Stromal cell of bone marrow (primary cell): ENCODE measurements at places on chromosomes 12 and 14.
A peak's percentile ranks its signal among the peaks of the same experiment; 100 is the strongest.

DNA sequence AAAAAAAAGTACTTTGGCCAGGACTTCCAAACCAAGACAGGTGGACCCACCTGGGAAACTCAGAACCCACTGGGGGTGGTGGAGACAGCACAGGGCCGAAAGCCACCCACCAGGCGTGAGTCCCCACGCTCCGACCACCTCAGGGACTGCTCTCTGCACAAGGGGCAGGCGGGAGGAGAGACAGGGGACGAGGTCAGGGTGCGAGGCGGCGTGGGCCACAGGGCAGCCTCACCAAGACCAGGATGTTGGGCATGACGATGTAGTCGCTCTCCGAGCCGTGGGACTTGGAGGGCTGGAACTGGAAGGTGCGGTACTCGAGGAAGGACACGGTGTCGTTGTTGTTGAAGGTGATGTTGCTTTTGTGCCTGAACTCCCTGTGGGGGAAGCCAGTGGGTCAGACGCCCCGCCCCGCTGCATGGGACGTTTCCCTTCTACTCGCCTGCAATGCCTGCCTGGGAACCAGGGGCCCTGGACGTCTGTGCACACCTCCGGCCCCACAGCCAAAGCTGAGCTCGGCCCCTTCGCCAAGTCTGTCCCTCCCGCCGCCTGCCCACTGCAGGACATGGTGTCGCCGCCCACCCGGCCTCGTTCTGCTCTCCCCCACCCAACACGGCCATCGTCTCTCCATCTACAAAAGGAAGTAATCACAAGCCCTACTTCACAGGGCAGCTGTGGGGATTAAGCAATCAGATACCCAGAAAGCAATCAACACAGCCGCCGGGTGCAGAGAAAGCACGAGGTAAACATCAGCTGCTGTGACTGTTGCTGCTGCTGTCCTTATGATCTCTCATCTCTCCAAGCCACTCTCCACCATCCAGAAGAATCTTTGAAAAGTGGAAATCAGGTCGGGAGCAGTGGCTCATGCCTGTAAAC, 48.7 kb downstream of the SCARB1 start:
- no peak for DNase-seq

GRCh38 chr12:3217683-3218079, 140.5 kb downstream of the TSPAN9 start:
- DNase-seq, result no peak

GRCh38 chr12:90833228-90833627, 121.7 kb downstream of the CCER1 start:
- DNase-seq, result no peak

GRCh38 chr12:47356129-47356700, 276.5 kb upstream of the AMIGO2 start:
- no peak for DNase-seq

DNA sequence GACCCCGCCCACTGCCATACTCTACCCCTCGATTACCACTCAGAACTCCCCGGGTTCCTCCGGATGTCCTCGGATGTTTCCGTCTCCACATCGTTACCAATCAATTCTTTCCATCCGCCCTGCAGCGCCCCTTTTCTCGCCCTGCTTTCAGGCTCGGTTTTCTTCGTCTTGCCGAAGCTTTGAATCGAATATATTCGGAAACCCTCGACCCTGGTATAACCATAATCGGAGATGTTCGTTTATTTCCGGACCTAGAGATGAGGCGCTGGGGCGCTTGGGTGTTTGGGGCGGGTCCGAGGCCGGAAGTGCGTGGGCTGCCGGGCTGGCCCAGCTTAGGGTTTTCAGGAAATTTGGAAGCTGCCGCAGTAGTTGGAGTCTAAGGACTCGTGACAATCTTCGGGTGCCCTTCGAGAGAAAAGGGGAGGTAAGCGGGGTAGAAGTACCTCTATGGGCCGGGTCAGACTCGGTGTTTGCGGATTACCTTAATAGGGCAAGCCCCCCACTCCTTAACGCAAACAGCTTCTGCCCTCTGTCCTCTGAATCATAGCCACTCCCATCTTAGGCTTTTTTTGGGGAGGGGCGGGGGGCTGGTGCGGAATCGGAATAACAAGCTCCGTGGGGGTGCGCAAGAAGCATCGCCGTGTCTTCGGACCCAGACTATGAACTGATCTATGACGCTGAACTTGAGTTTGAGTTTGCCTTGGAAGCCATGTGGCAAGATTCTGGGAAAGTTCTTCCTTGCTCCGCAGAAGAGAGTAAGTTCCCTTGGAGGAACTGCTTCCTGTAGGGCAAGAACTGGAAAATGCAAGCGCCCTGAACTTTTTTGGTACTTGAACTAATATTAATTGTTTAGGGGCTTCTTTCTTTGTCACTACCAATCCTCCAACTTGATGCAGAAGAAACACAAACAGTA, at the start of gene C14orf119:
Gene C14orf119, plus strand, starts transcription at position 310 of the 913 bp plus-strand sequence. CDS start 2,154 bp downstream, outside the sequence.
- DNase-seq, result peak; percentile 99

- DNase-seq, result no peak
These were observed 152.2 kb upstream of the LMNTD1 start for GRCh38 chr12:25705261-25705660.

DNA sequence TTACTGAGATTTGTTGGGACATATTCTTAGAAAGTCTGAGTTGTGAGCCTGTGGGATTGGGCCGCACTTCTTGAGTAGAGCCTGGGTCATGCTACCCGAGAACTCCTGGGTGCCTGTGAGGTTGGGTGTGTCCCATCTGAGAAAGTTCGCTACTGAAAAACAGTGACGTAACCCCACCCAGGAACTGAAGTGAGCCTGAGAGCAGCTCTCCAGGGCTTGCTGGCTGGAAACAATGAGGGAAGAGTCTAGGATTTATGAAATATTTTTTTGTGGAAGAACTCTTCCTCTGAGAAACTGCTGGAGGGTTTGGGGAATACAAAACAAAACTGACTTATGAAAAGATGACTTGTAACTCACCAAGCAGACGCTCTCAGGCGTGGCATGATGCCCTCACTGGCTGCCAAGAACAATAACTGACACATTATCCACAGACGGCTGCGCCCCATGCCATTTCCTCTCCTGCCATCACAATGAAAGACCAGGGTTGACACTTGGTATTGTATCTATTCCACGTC, 69.2 kb downstream of the RASSF3 start:
- peak; percentile 85 for DNase-seq

GRCh38 chr12:12983420-12984035, 16.5 kb downstream of the HEBP1 start:
- peak; percentile 67 for DNase-seq

- DNase-seq, result no peak
These were observed 101.6 kb downstream of the SLC25A47 start for GRCh38 chr14:100424504-100425428.

- no peak for DNase-seq
These were observed 17.1 kb downstream of the OR10G2 start for GRCh38 chr14:21617614-21618013.

DNA sequence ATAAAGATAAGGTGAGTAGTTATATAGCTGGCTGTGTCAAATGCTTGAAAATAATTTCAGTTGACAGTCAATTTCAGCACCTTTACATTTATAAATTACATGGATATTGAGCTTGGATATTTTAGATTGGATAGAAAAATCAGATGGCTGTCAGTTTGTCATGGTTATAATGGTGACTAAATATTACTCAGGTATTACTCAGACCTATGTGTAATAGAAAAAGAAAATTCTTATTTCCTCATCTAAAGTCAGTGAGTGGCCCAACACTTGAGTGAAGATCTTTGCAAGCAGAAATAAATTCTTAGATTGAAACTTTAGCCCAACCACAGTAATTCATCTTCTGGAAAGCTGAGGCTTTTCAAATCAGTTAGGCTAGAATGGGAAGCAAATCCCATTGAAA, 354.4 kb downstream of the NAV3 start:
- DNase-seq, result no peak

- no peak for DNase-seq
These were observed 226.2 kb upstream of the LHX5 start for GRCh38 chr12:113697651-113698509.

DNA sequence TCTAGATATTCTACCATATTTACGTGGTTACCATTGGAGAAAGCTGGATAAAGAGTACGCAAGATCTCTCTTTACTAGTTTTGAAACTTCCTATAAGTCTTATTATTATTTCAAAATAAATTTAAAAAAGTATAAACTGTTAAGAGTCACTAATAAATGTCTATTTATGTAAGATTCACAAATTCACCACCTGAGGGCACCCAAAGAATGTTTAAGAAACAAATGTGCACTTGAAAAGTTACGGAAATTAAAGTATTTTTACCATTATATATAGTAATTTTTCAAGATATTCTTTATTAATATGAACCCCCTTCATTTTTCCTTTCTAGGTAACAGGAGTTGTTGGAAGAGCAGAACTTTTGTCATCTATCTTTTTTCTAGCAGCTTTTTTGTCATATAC, 11.9 kb downstream of the TMTC3 start:
- DNase-seq, result peak; percentile 31

DNA sequence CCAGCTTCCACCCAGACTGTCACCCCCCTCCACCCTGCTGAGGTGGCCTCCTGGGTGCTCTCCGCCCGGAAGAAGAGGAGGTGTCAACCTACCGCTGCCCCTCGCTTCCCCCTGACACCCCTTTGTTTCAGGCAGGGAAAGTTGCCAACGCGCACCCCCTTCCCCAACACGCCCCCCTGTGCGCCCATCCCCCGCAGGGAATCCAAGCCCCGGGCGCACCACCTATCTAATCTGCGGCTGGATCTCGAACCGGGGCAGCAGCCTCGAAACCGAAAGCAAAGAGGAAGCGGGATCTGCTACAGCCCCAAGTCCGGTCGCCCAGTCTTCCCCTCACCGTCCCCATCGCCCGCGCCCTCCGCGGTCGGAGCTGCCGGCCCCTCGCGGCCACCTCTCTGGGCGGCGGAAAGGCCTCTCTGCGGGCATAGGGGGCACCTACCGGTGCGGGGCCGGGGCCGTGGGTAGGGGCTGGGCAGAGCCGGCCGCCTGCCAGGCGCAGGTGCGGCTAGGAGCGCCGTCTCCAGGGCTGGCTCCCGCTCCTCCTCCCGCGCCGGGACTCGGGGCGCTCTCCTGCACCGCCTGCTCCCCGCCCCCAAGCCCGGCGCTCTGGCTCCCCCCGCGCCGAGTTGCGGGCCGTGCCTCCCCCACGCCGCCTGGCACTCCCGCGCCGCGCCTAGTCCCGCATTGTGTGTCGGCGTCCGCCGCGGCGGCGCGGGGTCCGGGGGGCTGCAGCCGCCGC, 18.3 kb upstream of the PLEKHH1 start:
- DNase-seq, result peak; percentile 13
